Stimulated activated CD4-positive, alpha-beta T cell treated with anti-CD3 and anti-CD28 coated beads, Interleukin-4, amount 100 ng/mL, for 24 hours (primary cell): ENCODE measurements at places on chromosomes 4 and X.

- no peak for DNase-seq
Measured at GRCh38 chrX:104324461-104325212, 69.9 kb upstream of the ESX1 start.

- no peak for DNase-seq
Measured at GRCh38 chr4:93788712-93789111, 39.8 kb upstream of the ATOH1 start.

- DNase-seq = peak; percentile 4
Measured at GRCh38 chrX:139930916-139931645, 1.8 kb downstream of the ATP11C start.

DNA sequence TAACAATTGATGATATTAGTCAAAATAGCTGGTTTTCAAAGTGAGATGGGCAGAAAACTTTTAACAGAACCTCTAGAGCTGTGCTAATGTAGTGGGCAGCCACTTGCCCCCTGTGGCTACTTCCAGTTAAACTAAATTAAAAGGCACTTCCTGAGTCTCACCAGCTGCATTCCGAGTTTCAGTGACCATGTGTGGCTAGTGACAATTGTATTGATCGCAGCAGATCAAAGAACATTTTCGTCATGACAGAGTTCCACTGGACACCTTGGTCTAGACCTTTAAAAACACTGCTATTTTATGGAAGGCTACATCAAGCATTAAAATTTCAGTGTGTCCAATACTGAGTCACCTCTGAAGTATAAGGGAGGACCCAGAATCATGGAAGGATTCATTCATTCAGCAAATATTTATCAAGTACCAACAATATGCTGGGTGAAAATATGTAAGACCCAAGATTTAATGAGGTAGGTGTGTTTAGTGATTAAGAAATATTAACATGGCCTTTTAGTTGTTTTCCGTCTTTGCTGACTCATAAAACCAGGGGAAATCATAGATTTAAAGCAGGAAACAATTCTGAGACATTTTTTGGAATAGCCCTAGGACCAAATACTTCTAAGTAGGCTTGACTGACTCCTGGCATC lies 5.1 kb upstream of the FAT1 start:
- no peak for DNase-seq

- DNase-seq = no peak
Measured at GRCh38 chr4:61128682-61129081, 71.4 kb upstream of the ADGRL3 start.

GRCh38 chr4:7202411-7202810 lies 10.1 kb downstream of the SORCS2 start:
- DNase-seq = no peak

DNA sequence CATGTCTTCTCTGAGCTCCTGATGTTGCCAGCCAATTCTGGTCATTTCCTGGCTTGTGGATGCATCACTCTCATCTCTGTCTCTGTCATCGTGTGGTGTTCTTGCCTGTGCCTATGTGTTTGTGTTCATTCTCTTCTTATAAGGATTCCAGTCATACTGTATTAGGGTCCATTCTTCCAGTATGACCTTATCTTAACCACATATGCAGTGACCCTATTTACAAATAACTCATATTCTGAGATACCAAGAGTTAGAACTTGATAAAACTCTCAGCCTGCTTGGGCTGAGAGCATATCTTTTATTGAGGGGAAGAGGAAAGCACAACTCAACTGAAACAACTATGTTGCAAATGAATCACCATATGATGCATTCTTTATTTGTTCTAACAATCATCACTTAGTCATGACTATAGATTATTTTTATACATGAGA lies 189.0 kb upstream of the ANXA10 start:
- no peak for DNase-seq

DNA sequence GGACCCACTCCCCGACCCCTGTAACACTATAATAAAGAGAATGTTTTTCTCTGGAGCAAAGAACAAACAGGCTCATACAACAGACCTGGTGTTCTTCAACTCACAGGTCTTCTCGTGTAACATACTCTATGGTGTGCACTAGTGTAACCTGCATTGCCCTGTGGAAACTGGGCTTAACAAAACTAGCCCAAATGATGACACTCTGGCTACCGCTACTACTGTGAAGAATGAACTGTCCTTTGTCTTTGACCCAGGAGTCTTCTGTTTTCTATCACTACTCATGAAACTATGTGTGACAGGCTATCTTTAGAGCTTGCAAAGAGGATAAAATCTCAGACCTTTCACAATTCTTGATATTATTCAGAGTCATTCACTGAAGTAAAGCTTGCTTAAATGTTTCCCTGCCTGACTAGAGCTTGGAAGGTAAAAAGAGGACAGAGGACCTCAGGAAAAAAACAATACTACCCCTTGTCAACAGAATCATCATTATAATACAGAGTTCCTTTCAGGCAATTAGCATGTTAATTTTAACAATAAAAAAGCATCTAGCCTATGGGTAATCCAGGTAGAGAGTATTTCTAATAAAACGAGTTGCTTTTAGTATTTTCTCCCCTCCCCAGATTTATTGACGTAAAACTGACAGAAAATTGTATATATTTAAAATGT lies 59.2 kb downstream of the FSTL5 start:
- no peak for DNase-seq

DNA sequence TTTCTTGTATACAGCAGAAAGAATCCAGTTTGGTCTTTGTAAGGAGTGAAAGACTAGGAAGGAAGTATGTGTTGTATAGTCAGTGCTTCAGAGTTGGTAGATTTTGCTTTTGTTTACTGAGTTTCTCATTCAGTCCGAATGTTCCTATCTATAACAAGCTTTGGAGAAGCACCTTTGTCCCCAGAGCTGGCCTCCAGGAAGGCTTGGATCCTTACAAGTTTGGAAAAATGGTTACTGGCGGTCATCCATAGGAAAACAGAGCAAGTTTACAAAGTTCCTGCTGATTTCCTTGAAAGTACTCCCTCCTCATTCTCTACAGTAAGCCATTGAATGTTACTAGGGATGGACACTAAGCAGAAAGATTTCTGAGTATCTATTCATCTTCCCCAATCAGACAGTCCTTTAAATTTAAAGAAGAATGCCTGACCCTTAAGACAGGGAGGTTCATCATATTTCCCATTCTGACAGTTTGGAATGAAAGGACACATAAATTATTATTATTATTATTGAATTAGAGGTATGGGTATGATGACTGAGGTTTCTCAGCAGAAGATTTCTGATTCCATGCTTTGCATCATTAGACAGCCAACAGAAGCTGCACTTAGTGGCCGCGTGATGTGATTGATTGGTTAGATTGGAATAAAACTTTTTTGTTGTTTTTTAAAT lies 35.8 kb downstream of the FAT4 start:
- DNase-seq = no peak

DNA sequence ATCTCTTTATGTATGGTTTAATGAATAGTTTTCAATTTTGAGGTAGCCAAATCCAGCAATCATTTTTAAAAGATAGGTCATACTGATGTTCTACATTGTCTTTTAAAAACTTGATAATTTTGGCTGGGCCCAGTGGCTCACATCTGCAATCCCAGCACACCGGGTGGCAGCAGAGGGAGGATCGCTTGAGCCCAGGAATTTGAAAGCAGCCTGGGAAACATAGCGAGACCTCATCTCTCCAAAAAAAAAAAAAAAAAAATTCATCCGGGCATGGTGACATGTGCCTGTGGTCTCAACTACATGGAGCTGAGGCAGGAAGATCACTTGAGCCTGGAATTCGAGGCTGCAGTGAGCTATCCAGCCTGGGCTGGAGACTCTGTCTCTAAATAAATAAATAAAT lies 419.8 kb downstream of the GALNTL6 start:
- DNase-seq = no peak

GRCh38 chr4:118338981-118339765 lies 13.6 kb downstream of the PRSS12 start:
- no peak for DNase-seq

- DNase-seq = no peak
Measured at GRCh38 chr4:118817178-118817930, 18.6 kb downstream of the SEC24D start.

DNA sequence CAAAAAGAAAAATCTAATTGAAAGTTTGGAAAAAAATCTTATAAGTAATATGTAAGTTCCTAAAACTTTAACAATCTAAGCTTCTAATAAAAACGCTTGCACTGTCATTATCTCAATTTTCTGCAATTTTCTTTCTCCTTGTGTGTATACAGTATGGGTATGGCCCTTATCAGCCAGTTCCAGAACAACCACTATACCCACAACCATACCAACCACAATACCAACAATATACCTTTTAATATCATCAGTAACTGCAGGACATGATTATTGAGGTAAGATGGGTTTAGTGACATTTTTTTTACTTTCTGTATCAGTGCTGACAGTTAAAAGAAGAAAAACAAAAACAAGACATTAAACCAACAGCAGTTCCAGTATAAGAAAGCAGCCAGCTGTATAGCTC lies 4.9 kb downstream of the STATH start:
- DNase-seq = no peak

- no peak for DNase-seq
Measured at GRCh38 chr4:125043486-125043885, 271.3 kb upstream of the FAT4 start.

DNA sequence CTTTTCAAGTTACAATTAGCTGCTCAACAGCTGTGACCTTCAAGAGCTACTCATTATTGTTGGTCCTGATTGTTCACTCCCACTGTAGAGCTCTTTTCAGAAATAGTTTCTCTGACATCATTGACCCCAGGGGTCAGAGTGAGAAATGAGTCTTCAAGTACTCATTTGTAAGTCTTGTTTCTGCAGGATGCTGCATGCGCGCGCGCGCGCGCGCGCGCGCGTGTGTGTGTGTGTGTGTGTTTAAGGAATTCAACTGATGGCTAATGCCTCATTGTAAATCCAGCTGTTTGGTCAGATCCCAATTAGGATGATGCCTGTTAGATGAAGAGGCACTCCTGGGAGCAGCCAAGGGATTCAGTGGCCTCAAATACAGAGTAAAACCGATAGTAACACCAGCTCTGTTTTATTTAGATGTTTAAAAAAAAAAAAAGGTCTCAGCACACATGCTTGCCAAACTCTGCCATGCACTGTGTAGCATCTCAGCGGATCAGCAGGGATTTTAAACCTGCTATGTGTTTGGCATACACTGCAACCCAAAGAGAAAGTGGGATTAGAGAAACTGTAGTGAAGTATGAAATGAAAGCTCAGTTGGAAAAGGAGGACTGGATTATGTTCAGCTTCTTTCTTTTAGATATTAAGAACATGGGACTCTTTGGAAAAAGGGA lies 332.3 kb downstream of the ADGRL3 start:
- no peak for DNase-seq

DNA sequence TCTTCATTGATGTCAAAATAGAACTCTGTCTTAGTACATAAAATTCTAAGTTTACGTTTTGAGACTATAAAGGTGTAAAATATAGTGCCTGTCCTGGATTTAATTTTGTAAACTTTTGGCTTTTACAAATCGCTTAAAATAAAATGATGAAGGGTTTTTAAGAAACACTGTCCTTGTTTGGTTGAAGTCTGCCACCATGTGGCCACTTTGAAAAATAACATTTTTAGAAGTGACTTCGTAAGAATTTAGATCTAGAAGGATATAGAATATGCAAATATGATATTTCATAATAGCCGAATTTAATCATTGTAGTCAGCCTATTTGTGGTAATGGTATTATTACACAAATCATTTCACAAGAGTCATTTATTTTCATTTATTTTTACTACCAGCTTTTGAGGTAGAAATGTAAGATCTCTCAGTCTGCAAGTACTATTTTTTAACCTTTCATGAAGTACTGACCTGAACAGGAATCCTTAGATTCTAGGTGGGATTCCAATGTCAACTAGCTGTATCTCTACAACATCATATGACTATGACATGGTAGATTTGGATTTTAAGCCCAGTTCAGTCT lies 31.0 kb upstream of the FAT4 start:
- DNase-seq = no peak

DNA sequence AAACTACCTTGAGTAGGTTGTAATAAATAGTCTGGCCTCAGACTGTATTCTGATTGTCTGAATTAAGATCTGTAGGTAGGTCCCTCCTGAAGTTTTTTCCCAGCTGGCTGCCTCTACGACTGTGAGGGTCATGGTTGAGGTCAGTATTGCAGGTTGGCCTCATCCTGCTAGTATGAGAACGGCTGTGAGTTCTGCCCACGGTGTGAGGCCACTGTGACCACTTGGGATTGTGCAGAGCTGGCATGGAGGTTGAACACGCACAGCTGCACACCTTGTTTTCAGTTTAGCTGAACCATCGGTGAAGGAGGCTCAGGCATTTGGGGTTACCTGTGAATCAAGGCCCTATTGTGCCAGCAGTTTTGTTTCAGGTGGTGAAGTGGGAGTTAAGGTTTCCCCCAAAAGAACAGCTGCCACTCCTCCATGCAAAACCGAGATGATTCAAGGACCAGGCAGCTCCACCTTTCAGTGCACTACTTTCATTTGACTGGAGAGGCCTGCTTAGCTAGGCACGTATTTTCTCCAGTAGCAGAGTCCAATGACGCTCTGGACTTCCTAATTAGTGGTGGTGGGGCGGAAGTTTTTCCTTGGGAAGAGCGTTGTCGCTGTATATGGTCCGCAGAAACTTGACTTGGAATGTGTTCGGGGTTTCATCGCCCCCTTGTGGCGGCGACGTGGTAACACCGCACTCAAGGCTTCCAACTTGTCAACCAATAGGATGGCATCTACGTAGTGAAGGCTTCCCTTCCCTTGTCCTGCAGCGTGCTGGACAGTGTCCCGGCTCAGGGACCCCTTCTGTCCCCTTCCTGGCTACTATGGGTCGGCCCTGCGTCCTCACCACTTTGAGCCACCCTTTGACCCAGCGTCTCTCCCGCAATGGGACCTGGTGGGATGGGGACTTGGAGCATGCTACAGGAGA lies 13.8 kb downstream of the CMC4 start:
- peak; percentile 40 for DNase-seq

DNA sequence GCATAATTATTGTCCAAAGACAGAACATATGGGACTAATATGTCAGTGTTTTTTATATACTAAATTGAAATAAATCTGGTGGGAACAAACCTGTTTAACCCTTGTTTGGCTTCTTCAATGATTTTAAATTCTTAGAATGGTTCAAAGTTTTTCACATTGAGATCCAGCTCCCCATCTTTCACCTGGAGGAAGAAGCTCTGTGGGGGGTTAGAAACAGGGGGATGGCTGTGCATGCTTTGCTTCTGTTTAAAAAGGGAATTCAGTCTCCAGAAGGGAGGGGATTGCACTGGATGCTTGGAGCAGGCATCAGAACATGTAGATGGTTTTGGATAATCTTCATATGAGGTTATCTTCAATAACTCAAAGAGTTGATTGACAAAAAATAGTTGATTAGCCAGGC lies 72.1 kb downstream of the GALNT7 start:
- no peak for DNase-seq

GRCh38 chrX:130330706-130331105 lies 9.0 kb upstream of the SLC25A14 start:
- peak; percentile 21 for DNase-seq

- DNase-seq = no peak
Measured at GRCh38 chr4:150949943-150950342, 65.1 kb downstream of the LRBA start.

DNA sequence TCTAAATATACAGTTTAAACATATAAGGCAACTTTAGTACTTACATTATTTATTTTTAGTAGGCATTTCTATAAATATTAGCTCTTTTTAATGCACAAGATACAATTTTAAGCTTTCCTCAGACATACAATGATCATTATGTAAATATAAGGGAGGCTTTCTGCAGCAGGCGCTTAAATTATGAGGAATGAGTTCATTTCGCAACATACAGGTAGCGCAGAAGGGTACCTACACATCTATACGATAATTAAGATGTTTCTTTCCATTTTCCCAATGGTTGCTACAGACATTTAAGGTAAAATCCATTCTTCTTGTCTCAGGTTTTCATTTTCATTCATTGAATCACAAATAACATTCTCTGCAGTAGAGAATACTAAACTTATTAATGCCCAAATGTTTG lies 1.2 kb downstream of the AASDH start:
- no peak for DNase-seq
